GM06990 (cell line): ENCODE measurements at places on chromosomes 16 and 17.

- DNase-seq = no peak
Observed at GRCh38 chr17:17025621-17026020, 16.6 kb upstream of the MPRIP start.

DNA sequence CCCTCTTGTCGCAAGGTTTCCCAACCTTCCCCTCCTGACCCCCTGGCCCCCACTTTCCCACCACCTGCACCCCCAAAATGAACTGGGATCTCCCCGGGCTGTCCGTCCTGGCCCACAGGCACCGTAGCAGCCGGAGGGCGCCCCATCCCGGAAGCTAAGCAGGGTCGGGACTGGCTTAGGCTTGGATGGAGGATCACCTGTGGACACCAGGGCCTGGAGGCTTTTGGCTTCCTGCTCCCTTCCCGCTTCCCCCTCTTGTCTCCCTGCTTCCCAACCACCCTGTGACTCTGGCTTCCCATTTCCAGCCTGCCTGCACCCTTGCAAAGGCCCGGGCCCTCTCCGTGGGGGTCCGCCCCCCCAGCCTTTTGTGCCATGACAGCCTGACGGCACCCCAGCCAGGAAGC is 2291.3 kb downstream of the TP53TG3F start:
- DNase-seq = no peak

GRCh38 chr16:62445909-62446308 is 409.7 kb upstream of the CDH8 start:
- no peak for DNase-seq

DNA sequence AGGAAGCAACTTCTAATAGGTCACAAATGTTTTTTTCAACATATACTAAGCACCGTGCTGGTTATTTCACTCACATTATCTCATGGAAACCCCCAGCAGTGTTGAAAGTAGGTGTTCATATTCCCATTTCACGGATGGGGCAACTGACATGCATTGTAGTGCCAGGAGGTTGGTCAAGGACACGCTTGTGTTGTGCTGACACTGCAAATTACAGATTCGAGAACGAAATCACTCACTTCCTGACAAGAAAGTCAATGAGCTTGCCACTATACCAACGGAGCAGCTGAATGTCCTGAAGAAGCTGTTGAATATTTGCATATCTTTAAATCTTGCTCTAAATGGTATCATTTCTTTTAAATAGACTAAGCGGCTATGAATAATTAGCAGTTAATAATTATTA is 378.0 kb upstream of the C16orf82 start:
- DNase-seq = no peak

DNA sequence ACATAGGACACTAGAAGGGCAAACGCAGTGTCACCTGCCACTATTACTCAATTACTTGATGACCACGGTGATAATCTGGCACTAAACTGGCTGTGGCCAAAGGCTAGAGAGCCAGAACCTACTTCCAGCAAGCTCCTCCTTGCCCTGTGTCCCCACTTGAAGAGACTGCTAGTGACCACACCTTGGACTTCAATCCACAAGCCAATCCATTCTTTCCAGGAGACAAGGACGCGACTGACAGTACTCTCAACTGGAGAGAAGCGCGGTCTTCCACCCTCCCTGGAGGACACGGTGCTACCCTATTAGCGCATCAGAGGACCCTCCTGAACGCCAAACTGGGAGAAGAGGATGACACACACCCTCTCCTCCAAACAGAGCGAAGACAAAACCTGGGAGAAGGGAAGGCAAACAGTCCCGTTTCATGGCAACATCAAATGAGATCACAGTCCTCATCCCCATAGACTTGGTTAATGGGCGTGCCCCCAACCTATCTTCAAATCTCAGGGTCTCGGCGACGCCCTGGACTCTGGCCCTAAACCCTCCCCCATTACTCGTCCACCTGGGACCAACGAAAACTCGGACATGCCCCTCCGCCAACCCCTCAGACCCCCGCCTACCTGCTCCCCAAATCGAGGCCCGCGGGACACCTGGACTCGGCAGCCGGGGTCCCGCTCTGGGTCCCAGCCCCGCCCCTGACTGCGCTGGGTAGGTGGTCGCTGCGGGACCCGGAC is 508 bp downstream of the FLCN start:
- no peak for DNase-seq

DNA sequence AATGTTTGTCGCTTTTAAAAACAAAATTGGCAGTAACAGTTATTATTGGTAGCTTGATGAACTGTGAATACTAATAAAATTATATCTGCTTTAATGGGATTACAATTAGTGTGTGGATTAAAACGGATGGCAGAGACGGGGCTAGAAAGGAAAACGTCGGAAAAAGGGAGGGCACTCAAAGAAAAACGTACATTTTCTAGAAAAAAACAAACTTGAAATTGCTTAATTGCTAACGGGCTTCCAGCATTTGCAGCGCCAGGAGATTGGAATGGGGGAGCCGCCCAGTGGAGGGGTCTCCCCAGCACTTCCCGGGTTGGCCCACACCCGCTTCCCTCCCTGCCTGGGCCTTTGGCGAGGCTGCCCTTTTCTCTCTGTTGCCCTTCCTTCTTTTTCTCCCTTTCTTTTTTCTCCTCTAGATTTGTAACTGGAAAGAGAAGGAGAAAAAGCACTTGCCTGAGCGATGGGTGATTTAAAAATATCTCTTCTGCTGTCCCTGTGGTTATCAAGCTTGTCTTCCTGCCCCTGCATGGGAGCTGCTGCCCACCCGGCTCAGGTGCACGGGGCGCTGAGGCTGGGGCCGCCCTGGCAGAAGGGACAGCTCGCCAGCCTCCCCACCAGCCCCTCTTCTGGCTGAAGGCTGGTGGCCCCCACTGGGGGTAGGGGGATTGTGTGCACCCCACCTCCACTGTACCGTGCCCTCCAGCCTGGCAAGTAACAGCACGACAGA is 5.9 kb downstream of the BAHCC1 start:
- no peak for DNase-seq

DNA sequence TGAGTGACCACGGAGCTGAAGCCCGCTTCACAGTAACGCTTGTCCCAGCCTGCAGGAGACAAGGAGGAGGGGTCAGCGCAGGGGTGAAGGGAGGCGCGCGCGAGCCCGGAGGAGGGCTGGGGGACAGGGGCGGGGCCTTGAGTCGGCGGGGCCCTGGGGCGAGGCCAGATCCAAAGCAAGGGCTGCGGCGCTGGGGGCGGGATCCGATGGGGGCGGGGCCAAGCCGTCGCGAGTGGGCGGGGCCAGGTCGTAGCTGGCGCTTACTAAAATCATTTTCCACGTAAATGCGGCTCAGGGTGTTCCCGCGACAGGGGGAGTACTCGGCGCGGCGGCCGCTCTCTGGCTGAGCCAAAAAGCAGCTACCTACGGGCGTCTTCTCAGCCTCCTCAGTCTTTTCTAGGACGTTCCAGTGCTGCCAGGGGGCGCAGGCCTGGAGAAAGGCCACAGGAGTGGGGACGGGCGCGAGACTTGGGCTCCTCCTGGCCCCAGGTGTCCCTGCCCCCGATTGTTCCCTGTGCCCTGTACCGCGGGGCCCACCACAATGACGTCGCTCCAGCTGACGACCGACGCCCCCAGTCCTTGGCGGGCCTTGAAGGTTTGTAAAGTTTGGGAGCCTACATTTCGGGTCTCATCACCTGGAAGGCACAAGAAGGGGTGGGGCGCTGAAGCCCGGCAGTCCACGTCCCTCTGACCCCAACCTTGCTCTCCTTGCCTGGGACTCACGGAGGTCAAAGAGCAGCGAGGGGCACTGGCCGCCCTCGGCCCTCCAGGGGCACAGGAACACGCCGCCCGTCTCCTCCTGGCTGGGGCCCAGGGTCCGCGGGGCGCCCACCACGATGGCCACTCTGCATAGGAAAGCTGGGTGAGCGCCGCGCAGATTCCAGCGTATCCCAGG is 3.9 kb downstream of the ITGA2B start:
- DNase-seq = peak; percentile 87

GRCh38 chr16:57289391-57290257 is 5.2 kb upstream of the PLLP start:
- DNase-seq = no peak

DNA sequence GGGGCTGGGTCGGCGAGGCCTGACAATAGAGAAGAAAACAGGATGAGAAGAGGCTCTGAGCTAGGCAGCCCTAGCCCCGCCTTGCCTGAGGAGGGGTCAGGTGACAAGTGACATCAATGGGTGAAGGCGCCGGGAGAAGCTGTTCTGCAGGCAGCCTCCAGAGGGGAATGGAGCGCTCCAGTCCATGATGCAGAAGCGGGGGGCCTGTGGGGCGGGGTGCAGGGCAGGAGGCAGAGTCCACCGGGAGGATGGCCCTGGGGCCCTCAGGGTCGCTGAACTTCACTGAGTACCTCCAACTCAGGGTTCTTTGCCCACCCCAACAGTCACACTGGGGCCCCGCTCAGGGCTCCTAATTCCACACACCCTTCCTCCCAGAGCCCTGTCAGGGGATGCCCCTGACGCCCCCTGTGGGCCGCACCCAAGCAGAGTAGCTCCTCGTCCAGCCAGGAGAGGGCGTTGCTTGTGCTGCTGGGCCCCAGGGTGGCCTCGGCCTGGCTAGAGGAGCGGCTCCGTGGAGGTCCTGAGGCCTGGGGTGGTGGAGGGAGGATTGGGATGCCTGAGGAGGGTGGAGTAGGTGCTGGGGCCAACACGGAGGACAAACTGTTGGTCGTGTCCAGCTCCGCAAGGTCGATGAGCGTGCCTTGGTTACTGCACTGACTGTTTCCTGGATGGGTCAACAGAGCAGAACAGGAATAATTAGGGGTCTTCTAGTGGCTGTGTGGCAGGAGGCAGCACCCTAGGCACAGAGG is 20.8 kb downstream of the GGA3 start:
- no peak for DNase-seq

DNA sequence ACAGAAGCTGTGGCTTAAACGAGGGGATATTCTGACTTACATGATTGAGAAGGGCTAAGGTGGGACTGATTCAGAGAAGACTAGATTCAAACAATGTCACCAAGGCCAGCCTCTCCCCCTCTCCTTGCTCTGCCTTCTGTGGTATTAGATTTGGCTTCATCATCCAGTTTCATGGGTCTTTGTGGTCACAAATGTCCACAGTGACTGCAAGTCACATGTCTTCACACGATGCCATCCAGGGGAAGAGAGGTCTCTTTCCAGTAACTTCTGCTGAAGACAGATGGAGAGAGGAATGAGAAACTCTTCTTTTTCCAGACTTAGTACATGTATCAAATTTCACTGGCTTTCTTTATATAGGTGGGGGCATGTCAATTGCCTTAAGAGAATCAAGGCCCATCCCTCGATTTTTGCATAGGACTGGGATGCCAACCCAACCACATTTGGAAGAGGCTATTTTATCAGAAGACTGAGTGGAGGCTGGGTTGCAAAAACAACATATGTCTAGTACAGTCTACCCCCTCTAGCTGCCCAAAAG is 57.3 kb upstream of the HNF1B start:
- DNase-seq = no peak

- no peak for DNase-seq
Observed at GRCh38 chr17:74785096-74785980, 9.2 kb upstream of the NAT9 start.

DNA sequence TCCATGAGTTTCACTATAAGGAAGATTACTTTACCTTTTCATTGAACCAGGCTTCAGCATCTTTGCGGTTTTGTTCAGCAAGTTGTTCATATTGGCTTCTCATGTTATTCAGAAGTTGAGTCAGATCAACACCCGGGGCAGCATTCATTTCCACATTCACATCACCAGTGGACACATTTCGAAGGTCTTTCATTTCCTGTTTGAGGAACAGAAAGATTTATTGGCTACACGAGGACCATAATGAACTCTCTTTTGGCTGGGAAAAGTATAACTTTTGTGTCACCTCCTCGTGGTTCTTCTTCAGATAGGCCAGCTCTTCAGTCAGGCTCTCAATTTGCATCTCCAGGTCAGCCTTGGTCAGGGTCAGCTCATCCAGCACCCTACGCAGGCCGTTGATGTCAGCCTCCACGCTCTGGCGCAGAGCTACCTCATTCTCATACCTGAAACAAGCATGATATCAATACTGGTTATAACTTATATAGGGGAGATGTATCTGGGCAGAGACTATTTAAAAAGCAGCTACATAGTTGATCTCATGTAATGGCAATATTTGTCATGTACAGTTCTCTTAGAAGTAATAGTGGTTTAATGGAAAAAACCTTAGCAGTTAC is 2.1 kb downstream of the KRT10 start:
- no peak for DNase-seq

GRCh38 chr16:27995378-27995777 is 68.1 kb downstream of the GSG1L start:
- DNase-seq = no peak

- DNase-seq = no peak
Observed at GRCh38 chr16:87829622-87829980, 39.7 kb downstream of the SLC7A5 start.

- no peak for DNase-seq
Observed at GRCh38 chr17:19590912-19591551, 57.4 kb downstream of the SLC47A1 start.

- DNase-seq = peak; percentile 41
Observed at GRCh38 chr16:48101069-48101674, 54.6 kb downstream of the ABCC12 start.

- peak; percentile 44 for DNase-seq
Observed at GRCh38 chr16:27235055-27235937, 32.0 kb downstream of the KDM8 start.

DNA sequence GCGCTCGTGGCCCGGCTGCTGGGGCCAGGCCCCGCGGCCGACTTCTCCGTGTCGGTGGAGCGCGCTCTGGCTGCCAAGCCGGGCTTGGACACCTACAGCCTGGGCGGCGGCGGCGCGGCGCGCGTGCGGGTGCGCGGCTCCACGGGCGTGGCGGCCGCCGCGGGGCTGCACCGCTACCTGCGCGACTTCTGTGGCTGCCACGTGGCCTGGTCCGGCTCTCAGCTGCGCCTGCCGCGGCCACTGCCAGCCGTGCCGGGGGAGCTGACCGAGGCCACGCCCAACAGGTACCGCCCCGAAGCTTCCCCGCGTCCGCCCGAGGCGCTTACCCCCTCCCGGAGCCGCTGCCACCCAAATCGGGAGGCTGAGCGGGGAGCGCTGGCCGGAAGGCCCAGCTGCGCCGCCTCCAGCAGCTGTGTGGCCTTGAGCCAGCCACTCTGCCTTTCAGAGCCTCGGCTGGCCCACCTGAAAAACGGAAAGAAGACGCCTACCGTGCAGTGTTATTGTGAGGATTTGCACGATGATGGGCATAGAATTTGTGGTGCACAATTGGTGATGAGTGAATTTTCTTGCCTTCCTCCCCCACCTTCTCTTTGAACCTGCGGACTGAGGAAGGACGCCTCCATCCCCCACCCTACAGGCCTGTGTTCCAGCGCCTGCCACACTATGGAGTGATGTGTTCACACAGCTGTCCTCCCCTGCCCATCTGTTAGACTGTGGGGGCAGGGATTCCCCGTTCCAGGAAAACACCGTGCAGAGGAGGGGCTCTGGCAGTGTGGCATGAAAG is 523 bp downstream of the NAGLU start:
- peak; percentile 88 for DNase-seq

- DNase-seq = no peak
Observed at GRCh38 chr17:5841862-5842261, 228.3 kb upstream of the WSCD1 start.

- DNase-seq = no peak
Observed at GRCh38 chr16:49889725-49890397, 33.9 kb upstream of the ZNF423 start.

- no peak for DNase-seq
Observed at GRCh38 chr17:76032073-76032779, 5.1 kb upstream of the EVPL start.

GRCh38 chr17:73827627-73828291 is 183.5 kb upstream of the SDK2 start:
- DNase-seq = no peak

GRCh38 chr16:268141-269053 is 7.3 kb downstream of the RGS11 start:
- DNase-seq = peak; percentile 5
